Stimulated activated CD8-positive, alpha-beta memory T cell treated with anti-CD3 and anti-CD28 coated beads, Interleukin-15, amount 100 ng/mL, for 48 hours (primary cell): ENCODE measurements at places on chromosomes 7 and 10.

DNA sequence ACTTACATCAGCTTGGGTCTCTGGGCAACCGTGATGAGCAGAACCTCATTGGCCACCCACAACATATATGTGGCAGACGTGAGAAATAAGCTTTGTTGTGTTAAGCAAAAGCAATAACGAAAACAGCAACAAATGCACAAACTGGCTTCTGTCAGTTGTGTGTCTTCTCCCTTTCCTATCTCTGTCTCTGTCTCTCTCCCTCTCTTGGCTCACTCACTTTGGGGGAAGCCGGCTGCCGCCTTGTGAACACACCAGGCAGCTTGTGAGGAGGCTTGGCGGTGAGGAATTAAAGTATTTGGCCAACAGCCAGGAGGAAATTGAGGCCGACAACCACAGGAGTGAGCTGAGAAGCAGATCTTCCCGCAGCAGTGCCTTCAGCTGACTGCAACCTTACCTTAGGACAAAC lies 21.9 kb upstream of the CDCA7L start:
- no peak for DNase-seq

GRCh38 chr7:81162771-81163525 lies 244.1 kb upstream of the SEMA3C start:
- no peak for DNase-seq

DNA sequence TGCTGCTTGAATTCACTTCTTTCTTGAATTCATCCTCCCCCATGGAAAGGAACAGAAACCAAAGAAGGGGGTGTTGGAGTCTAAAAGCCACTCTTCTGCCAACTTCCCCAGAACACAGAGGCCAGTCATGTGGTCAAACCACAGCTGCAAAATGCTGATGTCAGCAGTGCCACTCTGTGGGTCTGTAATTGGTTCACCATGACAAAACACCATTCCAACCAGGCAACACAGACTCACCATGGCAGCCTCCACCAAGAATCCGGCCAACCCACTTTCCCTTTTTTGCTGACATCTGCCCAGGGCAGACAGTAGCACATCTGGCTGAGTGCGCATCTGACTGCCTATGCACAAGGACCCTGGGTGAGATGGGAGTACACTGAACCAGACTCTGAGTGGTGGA lies 16.8 kb downstream of the OSBPL3 start:
- DNase-seq: peak; percentile 40

- no peak for DNase-seq
Measured at GRCh38 chr10:114753126-114753525, 68.5 kb upstream of the FHIP2A start.

- DNase-seq: no peak
Measured at GRCh38 chr10:107442035-107442505, 277.6 kb upstream of the SORCS1 start.

DNA sequence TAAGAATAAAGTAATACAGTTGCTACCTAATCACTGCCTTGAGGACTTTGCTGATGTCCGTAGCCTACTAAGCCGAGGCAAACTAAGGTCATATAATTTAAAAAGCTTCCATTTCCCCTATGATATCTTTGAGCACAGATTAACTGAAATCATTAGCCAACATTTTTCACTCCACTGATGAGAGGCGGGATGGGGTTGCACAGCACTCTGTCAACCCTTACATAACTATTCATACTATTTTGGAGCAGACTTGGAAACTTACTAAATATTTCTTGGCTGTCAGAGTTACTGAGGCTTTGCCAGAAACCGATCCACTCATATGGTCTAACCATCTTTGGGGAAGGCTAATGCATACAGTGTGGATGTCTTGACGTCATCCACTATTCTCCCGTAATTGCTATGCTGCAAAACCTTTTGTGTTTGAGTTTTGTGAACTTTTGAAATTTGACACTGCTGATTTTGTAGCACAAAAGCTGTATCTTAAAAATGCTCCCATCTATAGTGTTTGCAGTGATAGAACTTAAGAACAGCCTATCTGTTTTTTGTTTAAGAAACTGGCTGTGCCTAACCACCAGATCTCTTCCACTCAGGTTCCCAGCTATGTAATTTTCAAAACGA lies 248.7 kb downstream of the TSPAN12 start:
- DNase-seq: no peak

- no peak for DNase-seq
Measured at GRCh38 chr10:86757113-86757972, 924 bp downstream of the BMPR1A start.

- DNase-seq: no peak
Measured at GRCh38 chr10:116961406-116962251, 43.4 kb downstream of the SHTN1 start.

DNA sequence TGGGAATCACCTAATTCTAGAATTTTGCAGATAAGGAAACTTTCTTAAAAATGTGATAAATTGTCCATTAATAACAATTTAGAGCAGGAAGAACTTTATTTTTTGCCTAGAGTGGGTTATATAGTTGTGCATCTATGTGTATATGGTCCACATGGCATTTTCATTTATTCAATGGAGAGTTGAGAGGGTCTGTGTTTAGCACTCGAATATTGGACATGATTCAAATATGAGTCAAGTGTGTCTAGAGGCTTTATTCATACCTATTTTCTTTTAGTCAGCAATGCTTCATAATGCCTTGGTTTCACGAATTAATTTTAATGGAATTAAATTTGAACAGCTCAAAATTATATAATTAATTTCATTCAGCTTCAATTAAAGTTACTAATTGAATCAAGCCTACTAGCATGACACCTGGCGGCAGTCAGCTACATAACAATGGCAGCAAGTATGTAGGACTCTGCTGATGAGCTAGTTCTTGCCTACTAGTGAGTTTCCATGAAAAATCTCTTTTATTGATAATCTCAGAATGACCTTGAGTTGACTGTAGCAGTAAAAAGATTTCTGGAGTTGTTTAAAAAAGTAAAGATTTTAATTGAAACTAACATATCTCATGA lies 17.7 kb downstream of the MDFIC start:
- no peak for DNase-seq

GRCh38 chr10:131088619-131089018 lies 222.9 kb downstream of the TCERG1L start:
- DNase-seq: no peak

- no peak for DNase-seq
Measured at GRCh38 chr7:50147951-50148808, 55.1 kb upstream of the ZPBP start.

DNA sequence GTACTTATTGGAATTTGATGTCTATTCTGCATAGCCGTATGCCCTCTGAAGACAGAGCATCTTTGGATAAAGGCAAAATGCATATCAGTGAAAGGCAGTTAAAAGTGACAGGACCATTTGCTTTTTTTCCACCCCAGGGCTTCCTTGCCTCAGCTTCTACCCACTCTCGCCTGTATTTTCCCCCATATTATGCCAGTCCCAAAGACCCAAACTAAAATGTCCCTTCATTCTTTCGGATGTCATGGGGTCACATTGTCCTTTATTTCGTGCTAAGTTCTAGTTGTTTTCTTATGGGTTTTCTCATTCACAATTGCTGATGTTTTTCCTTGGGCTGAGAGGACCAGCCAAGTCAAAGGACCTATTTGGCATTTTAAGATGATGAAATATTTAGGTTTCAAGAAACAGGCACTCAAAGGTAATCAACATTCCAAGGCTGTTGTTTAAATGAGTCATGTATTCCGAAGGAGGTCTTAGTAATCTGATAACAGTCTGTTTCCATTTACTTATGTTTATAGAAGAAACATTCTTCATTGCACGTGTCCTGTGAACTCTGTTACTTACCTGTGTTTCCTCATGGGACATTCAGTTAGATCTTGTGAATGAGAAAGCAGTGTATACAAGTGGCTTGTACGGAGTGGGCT lies 74.1 kb downstream of the DNAH11 start:
- DNase-seq: no peak

DNA sequence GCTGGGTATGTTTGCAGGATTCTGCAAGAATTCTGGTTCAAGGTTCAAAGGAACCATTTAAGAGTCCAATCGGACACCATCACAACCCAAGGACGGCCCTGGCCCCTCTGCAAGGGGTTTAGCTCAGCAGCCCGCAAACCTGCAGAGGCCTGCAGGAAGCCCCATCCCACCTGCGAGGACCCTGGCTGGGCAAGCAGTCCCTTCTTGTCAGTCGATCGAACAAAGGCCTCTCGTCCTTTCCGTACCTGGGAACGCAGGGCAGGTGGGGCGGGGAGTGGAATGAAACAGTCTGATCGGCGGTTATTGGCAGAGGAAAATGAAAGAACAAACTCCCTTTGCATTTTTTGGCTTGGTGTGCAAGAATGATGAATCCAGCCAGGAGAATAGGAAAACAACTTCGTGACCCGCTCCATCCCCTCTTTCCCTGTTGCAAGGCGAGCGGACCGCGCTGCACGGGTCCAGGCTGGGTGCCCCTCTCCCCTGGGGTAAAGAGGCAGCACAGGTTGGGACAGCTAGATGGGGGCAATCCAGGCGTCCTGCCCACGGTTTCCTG lies 73.7 kb downstream of the INSIG1 start:
- no peak for DNase-seq

GRCh38 chr10:80870282-80870681 lies 332.6 kb downstream of the SH2D4B start:
- DNase-seq: no peak

DNA sequence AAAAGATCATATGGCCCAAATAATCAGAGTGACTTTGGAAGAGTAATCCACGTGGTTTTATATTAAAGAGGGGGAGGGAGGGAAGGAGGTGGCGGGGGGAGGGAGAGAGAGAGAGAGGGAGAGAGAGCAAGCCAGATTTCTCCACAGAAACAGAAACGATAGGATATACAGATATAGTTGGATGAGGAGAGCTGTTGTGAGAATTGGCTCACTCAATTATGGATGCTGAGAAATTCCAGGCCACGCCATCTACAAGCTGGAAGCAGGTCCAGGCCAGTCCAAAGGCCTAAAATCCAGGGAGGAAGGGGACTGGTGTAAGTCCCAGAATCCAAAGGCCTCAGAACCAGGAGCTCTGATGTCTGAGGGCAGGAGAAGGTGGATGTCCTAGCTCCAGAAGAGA lies 75.5 kb downstream of the CXCL12 start:
- DNase-seq: no peak

- DNase-seq: no peak
Measured at GRCh38 chr10:6091630-6092029, 2.8 kb downstream of the RBM17 start.

DNA sequence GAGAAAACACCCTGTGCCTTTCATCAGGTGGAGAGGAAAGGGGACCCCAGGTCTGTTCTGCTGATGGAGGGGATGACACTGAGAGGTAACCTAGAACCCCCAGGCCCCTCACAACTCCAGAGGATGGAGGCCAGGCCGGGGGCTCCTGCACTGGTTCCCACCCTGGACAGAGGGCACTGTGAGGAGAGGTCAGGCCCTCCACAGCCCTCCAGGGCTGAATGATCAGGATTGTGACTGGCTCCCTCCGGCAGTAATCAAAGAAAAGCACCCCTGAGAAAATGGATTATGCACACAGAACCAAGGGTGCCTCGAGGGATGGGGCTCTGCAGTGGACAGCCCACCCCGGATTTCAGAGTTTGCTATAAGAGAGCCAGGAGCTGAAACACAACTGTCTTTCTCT lies 502.8 kb downstream of the TCERG1L start:
- DNase-seq: no peak

GRCh38 chr10:18409599-18410397 lies 241.6 kb downstream of the NSUN6 start:
- no peak for DNase-seq

DNA sequence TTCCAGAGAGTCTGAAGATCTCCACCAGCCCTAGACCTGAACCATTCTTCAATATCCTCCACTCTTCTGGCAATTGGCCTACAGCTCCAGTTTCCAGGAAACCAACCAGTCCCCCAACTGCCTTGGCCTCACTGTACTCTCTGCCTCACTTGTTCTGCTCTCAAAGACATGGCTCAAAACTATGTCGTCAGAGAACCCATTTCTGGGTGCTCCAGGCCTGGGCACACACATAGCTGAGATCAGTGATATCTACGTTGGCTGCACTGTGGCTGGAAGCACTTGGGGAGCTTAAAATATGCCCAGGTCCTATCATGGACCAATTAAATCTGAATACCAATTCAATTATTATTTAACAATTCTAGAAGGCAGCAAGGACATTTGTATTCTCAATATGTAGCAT lies 93.1 kb downstream of the COBL start:
- DNase-seq: no peak

DNA sequence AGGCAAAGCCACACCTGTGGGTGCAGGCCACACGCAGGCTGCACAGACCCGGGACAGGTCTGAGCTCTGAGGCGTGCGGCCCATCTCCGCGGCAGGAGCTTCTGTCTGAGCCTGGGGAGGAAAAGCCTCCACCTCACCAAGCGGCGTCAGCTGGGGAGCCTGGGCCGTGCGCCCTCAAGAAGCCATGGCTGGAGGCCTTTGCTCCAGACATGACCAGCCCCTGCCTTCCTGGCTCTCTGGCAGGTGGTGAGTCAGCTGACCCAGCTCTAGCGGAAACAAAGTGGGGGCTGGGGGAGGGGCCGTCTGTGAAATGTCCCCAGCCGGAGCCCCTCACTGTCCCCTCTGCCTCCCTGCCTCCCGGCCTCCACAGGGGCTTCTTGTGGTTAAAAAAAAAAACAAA lies 12.5 kb downstream of the GPER1 start:
- no peak for DNase-seq

- peak; percentile 61 for DNase-seq
Measured at GRCh38 chr10:44878706-44879530, 32.2 kb upstream of the TMEM72 start.

DNA sequence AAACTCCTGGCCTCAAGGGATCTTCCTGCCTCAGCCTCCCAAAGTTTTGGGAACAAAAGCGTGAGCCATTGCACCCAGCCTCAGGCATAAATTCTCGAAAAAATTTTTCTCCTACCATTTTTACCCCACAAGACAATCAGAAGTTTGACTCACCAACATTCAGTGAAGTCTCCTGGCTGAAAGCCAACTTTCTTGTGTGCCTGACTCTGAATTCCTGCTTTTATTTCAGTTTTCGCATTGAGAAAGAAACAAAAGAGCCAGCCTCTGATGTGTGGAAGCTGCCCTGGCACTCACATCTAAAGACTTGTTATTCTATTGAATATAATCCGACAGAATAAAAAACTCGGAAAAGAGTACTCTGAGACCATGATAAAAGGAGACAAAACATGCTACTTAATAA lies 402.9 kb downstream of the MAGI2 start:
- DNase-seq: no peak
